Mucosa of descending colon (tissue), 3 donors: ENCODE measurements at places on chromosomes 1 and 21. TPM values are rescaled to one million over a fixed set of nuclear protein-coding genes. Genes with fewer than 3 reads are reported as not detected.

GRCh38 chr21:40936178-40936577 is 89.2 kb upstream of the DSCAM start:
- no peak for DNase-seq

- no peak for DNase-seq
Measured at GRCh38 chr1:14415396-14415795, 183.1 kb upstream of the KAZN start.

DNA sequence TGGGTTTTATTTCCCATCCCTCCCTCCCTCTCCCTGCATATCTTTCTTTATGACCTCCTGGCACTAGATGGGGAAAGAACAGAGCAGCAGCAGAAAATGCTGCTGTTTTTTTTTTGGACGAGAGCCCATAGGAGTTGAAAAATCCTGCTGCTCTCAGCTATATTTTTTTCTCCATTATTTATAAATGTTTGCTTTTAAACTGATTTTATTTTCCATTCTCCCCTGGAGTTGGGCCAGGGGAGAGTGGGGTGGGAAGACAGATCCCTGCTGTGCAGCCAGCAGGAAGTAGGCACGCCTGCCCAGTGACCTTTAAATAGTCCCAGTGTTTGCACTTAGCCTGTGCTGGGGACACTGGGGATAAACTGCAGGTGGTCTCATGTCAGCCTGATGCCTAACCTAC is 17.4 kb downstream of the SFT2D2 start:
- no peak for DNase-seq

DNA sequence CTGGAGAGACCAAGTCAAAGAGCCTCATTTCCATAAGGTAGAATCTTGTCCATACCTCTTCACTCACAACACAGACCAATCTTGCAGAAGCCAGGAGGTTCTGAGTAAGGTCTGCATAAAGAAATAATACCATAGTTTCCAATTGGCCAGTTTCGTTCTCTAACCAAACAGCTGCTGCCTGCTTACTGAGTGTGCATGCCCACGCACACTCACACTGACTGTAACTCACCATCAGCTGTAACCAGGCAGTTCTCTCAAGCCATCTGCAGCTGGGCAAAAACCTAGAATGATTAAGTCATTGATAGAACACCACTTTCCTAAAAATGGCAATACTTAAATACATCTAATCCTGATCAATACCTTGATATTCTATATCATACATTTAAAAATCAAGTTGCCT is 106.6 kb upstream of the VAV3 start:
- DNase-seq, result no peak

GRCh38 chr1:40303790-40304189 is 13.3 kb downstream of the COL9A2 start:
- DNase-seq, result no peak

DNA sequence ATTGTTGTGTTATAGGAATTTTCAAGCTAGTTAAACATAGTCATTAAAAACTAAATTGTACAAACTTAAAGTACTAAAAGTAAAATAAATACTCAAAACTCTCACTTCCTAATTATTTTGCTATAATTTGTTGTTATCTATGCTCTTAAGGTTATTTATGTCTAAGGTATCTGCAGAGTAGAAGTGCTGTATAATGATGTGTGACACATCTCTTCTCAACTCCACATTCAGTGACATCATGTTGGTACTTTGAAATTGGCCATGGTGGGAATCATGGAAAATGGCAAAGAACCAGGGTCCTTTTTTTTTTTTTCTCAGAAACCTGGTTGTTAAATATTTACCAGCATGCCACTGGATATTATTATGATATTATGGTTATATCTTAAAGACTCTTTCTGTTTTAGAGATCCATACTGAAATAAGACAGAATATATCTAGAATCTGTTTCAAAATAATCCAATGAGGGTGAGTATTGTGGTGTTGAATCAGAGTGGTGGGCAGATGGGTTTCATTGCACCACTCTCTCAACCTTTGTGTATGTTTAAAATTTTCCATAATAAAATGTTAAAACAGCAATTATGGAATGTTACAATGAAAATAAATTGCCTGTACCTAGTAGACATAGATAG is 22.4 kb downstream of the LRRC8B start:
- no peak for DNase-seq

DNA sequence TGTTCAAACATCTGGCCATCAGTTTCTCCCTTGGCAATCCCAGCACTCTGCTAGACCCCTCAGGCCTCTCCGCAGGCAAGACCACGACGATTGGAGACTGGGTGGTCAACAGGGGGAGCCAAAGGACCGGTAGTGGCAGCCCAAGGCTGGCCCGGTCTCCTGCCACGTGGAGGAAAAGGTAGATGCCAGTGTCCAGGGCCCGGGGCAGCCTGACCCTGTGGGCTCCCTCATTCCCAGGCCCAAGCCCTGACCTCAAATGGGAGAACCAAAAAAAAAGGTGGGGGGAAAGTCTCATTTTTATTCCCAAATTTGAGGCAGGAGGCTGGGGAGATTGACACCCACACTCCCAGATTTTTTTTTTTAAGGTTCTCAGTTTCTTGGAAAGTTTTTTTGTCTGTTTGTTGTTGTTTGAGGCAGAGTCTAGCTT is 24.8 kb downstream of the S100A6 start:
- peak; percentile 84 for DNase-seq

DNA sequence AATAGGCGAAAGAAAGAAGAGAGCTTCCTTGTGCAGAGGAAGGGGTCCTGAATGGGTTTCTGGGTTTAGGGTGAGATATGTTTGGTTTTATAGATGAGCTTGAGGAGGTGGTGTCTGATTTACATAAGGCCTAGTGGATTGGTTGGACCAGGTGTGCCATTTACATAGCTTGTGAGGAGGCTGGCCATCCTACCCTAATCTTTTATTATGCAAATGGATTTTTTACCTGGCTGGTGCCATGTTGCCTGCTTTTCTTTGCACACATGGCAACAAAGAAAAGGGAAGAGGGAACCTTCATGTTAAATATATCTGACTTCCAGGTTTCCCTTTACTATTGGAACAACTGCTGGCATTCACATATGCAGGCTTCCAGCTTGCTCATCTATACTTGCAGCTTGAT is 585.3 kb downstream of the PTPRU start:
- no peak for DNase-seq

DNA sequence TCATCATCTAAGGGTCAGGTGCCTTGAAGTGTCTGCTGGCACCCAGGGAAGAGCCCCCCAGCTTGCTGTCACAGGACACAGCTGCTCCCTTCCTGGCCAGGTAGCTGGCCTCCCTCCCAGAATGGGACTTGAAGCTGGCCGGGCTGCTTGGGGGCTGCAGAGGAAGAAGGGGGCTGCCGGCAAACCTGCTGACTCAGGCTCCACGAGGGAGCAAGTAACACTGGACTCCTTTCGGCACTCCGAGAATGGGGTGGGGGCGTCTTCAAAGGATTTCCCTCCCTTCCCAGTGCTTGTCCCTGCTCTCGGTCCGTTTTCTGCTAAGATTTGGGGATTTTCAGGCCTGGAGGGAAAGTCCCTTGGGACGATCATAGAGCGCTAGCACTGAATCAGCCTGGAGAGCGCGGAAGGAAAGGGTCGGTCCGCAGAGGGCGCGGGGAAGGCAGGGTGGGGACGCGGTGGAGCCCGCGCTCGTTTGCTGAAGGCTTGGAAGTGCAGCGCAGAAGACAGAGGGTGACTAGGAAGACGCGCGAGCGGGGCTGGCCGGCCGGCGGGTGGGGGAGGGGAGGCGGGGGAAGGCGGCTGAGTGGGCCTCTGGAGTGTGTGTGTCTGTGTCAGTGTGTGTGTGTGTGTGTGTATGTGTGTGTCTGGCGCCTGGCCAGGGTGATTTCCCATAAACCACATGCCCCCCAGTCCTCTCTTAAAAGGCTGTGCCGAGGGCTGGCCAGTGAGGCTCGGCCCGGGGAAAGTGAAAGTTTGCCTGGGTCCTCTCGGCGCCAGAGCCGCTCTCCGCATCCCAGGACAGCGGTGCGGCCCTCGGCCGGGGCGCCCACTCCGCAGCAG is at the start of gene CSF1:
TSS of gene CSF1 (plus strand) at position 727 of the 840 bp plus-strand sequence. CDS start 175 bp downstream, outside the sequence.
- DNase-seq, result peak; percentile 79

DNA sequence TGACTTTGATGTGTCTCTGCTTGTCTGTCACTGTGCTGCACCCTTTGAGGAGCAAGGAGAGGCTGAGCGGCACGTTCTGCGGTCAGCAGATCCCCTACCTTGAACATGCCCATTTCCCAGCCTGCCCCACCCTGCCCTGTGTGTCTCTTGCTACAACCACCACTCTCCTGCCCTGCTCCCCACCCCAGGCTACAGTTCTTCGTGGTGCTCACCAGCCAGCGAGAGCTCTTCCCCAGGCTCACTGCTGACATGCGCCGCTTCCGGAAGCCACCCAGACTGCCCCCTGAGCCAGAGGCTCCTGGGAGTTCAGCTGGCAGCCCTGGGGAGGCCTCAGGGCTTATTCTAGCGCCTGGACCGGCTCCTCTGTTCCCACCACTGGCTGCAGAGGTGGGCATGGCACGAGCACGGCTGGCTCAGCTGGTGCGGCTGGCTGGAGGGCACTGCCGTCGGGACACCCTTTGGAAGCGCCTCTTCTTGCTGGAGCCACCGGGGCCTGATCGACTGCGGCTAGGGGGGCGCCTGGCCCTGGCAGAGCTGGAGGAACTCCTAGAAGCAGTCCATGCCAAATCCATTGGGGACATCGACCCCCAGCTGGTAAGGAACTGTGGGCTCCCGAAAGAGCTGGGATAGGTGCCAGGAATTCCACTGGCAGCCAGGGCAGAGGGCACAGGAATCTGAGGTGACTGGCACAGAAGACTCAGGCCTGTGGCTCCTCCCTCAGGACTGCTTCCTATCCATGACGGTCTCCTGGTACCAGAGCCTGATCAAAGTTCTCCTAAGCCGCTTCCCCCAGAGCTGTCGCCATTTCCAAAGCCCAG is 5.6 kb downstream of the HYI start:
- peak; percentile 28 for DNase-seq

GRCh38 chr1:85569122-85569521 is 11.4 kb upstream of the CCN1 start:
- DNase-seq, result no peak

DNA sequence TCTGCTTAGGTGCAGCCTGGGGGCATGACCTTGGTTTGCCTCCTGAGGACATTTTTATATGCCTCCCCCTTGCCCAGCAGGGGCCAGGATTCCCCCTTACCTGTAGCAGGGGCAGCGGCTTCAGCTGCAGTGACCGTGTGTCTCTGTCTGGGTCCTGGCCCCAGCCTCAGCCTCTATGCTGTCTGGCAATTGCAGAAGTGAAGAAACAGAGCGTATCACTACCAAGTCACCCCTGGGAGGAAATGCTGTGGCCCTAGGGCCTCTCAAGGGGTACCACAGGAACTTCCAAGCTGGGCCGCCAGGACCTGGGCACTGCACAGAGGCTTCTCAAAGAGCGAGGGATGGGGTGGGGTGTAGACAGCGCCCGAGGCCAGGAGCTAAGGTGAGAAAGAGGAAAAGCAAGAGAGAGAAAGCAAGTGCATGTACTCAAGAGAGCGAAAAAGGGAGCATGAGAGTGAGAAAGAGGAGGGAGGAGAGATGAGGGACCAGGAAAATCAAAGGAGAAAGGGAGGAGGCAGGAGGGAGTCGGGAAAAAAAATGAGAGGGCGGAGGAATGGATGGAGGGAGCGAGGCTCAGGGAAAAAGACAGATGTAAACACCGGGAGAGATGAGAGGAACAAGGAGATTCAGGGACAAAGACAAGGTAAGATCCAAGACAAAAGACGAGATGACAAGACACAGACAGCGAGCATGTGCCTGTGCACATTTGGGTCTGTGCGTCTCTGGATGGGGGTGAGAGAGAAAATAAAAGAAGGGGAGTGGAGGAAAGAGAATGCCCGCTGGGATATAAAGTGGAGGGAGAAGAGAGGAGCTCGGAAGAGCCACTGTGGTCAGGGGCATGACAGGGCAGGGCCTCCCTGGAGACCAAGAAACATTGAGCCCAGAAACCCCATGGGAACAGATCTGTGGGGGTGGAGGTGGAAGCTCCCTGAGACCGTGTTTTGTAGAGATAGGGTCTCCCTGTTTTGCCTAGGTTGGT is at the start of gene PTAFR:
TSS of gene PTAFR (minus strand) at position 199 of the 979 bp plus-strand sequence. CDS start 25,669 bp downstream, outside the sequence.
- DNase-seq, result no peak

- DNase-seq, result no peak
Measured at GRCh38 chr1:2856676-2857375, 55.3 kb upstream of the TTC34 start.

DNA sequence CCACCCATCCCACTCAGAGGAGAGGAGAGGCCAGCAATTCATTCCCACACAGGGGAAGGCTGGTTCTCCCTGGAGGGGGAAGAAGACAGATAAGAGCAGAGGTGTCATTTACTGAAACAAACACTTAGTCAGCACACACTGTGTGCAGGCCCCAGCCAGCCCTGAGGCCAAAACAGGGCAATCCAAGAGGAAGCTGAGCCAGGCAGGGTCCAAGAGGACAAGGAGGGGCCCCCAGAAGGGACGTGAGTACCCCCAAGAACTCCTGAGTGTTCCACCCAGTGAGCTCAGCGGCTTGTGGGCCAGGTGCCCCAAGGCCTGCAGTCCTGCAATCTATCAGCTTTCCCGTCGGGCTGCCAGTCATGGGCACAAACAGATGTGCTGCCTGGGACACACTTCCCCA is 15.8 kb downstream of the ADGRB2 start:
- DNase-seq, result no peak

DNA sequence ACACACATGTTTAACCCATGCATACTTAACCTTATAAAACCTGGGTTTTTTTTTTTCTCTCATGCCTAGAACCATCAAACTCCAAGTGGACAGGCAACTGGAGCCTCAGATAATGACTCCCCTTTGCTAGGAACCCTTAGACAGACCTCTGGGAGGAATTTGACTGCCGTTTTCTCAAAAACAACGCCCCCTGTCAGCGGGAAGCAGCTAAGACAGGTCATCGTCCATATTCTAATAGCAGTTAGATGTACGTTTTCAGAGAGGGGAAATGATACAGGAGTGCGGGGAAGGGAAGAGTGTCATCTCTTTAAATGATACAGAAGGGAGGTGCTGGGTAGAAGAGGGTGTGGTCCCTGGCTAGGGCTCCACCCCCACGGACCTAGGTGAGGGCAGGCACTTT is 34.7 kb downstream of the LRRC3 start:
- no peak for DNase-seq

DNA sequence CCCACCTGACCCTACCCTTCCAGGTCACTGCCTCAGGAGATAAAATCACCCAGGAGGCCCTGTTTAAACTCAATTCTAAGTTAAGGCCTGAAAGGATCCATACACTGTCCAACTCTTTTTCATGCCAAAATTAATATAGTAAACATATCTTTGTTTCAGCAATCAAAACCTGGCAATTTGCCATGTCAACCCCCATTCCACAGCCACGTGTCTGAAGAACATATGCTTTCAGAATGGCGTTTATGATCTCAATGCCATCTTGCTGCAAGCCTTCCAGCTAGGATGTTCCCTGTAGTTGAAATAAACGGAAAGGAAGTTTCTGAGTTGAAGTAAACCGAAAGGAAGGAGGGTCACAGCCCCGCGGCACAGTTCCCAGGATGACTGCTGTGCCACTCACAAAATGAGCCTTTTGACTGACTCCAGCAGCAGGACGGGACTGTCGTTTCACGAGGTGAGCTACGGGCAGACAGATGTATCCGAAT is 472.0 kb downstream of the SMYD3 start:
- DNase-seq, result no peak

- DNase-seq, result no peak
Measured at GRCh38 chr1:213492161-213493041, 441.4 kb downstream of the RPS6KC1 start.

Gene SYNC
- 14.6 TPM for total RNA-seq

Gene GRHL3
- total RNA-seq, result not detected

Gene GPX7
- total RNA-seq, result 4.0 TPM

Gene VHLL
- total RNA-seq, result not detected

Gene PYGO2
- total RNA-seq, result 22.8 TPM

Gene LAD1
- total RNA-seq, result 130 TPM

Gene ADCY10
- 0.07 TPM for total RNA-seq

Gene LORICRIN
- not detected for total RNA-seq

Gene CD52
- total RNA-seq, result 6.9 TPM

Gene SLC2A5
- total RNA-seq, result 7.8 TPM

Gene ELF3
- total RNA-seq, result 623 TPM

Gene WDR3
- 12.5 TPM for total RNA-seq

Gene TMEM200B
- total RNA-seq, result 33.9 TPM
